ENCODE measurements at places on chromosomes 2 and 18.
A peak's percentile ranks its signal among the peaks of the same experiment; 100 is the strongest.

DNA sequence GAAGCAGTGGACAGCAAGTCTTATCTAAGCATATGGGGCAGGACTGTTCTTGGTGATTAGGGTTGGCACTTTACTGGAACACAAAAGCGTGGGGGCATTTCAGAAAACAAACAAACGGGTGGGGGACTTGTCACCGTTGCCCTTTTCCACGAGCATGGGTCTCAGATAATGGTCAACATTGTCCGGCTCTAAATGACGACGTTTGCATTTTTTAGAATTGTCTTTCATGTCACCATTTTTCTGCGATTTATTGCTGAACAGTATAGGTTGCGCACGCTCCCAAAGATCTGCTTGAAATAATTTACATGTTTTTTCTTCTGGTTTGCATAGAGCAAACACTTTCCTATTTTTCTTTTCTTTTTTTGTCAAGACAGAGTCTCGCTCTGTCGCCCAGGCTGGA, 46.6 kb upstream of the TBC1D8 start:
- no peak for DNase-seq
- H3K27ac ChIP-seq = no peak overlapping the region
- H3K27me3 ChIP-seq = peaks cover 18% of the 10 kb centered on the region
- peaks cover 3% of the 10 kb centered on the region for H3K36me3 ChIP-seq
- H3K4me1 ChIP-seq = no peaks in the 10 kb centered on the region
- no peak overlapping the region for H3K4me3 ChIP-seq

GRCh38 chr2:74618410-74619083, 29.6 kb downstream of the M1AP start:
- H3K4me3 ChIP-seq = no peak overlapping the region
- no peak overlapping the region for H3K27ac ChIP-seq
- H3K36me3 ChIP-seq = peaks cover 4% of the 10 kb centered on the region
- peaks cover 41% of the 10 kb centered on the region for H3K27me3 ChIP-seq
- H3K4me1 ChIP-seq = peaks cover 3% of the 10 kb centered on the region

- no peak overlapping the region for H3K27ac ChIP-seq
- DNase-seq = no peak
- peaks cover 6% of the 10 kb centered on the region for H3K4me1 ChIP-seq
- H3K27me3 ChIP-seq = peaks cover 39% of the 10 kb centered on the region
- H3K36me3 ChIP-seq = peaks cover 7% of the 10 kb centered on the region
Measured at GRCh38 chr2:5691221-5691984, 781 bp upstream of the SOX11 start.

DNA sequence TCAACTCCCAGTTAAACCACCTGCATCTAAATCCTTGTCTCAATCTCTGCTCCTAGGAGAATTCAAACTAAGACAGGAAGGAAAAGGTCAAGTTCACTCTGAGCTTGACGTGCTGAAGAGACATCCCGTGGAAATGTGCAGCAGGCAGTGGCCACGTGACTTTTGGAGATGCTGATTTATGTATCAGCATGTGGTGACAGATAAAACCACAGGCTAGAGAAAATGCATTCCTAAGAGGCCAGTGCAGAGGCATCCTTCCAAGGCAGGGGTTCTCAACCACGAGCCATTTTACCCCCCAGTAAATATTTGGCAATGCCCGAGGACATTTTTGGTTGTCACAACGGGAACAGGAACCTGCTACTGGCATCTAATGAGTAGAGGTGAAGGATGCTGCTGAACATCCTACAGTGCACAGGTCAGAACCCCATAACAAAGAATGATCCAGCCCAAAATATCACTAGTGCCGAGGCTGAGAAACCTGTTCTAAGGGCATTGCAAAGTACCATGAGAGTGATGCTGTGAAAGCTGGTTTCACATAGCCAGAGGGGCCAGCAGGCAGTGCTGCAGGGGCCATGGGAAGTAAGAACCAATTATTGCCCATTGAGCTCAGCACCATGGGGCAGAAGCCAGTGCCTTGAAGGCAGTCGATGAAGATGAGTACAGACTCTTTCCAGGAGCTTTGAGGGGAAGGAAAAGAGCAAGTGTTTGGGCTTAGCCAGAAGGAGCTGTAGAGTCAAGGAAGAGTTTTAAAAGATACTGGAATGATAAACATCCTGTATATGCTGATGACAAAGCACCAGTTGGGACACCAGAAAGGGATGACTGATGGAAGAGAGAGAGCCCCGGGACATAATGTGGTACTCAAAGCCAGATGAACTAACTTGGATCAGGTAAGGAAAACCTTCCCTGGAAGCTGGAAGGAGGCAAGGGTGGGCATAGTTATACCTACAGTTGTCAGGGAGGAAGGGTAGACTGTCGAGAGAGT, 174.6 kb downstream of the HAUS1 start:
- H3K4me1 ChIP-seq = peaks cover 38% of the 10 kb centered on the region
- H3K27me3 ChIP-seq = no peaks in the 10 kb centered on the region
- peak overlapping the region; percentile 39 for H3K27ac ChIP-seq
- H3K36me3 ChIP-seq = peaks cover 7% of the 10 kb centered on the region

GRCh38 chr2:17864676-17865075, 13.8 kb upstream of the KCNS3 start:
- H3K4me1 ChIP-seq = no peaks in the 10 kb centered on the region
- H3K27ac ChIP-seq = no peak overlapping the region
- H3K27me3 ChIP-seq = peaks cover 37% of the 10 kb centered on the region
- DNase-seq = no peak

GRCh38 chr2:60974652-60975051, 42.9 kb upstream of the PEX13 start:
- H3K4me3 ChIP-seq = no peak overlapping the region
- H3K36me3 ChIP-seq = peaks cover 3% of the 10 kb centered on the region

- peaks cover 19% of the 10 kb centered on the region for H3K4me1 ChIP-seq
- H3K27ac ChIP-seq = peak overlapping the region; percentile 65
- no peak for DNase-seq
- H3K36me3 ChIP-seq = peaks cover 2% of the 10 kb centered on the region
- no peaks in the 10 kb centered on the region for H3K27me3 ChIP-seq
Measured at GRCh38 chr2:55524884-55525437, 5.4 kb downstream of the CFAP36 start.

- peaks cover 4% of the 10 kb centered on the region for H3K4me1 ChIP-seq
- no peak overlapping the region for H3K27ac ChIP-seq
- no peak overlapping the region for H3K4me3 ChIP-seq
- no peak for DNase-seq
Measured at GRCh38 chr2:65314801-65315441, 87.3 kb downstream of the ACTR2 start.

DNA sequence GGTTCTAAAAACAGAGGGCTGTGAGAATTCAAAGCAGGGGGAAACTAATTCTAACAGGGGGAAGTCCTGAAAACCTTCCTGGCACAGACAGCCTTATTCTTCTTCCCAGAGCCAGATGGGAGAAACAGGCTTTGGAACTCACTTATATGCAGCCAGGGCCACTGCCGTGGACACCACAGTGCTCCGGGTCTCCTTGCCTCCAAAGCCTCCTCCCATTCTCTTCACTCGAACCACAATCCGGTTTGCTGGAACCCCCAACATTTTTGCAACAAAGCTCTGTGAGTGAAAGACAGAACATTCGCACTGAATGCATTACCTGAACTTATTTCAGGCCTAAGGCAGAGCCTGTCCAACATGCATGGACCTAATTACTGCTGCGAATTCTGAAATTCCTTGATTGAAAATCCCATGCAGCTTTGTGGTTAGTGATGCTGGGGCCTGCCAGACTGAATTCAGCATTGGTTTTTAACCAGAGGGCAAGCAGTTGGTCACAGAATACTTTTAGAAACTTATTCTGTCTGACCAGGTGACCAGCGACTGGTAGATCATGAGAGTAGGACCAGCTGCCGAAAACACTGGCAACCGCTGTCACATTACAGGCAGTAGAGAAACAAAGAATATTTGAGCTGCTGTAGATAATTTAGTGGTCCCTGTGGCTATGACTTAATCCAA, 48.6 kb downstream of the XDH start:
- H3K4me1 ChIP-seq = no peaks in the 10 kb centered on the region
- peaks cover 15% of the 10 kb centered on the region for H3K27me3 ChIP-seq
- no peak for DNase-seq
- H3K36me3 ChIP-seq = no peaks in the 10 kb centered on the region
- no peak overlapping the region for H3K4me3 ChIP-seq

- DNase-seq = no peak
- no peak overlapping the region for H3K4me3 ChIP-seq
- H3K27me3 ChIP-seq = peaks cover 34% of the 10 kb centered on the region
- no peak overlapping the region for H3K27ac ChIP-seq
- H3K4me1 ChIP-seq = peaks cover 2% of the 10 kb centered on the region
Measured at GRCh38 chr2:120567128-120567527, 168.5 kb upstream of the GLI2 start.

- H3K4me1 ChIP-seq = peaks cover 58% of the 10 kb centered on the region
- H3K27me3 ChIP-seq = no peaks in the 10 kb centered on the region
- peak overlapping the region; percentile 77 for H3K27ac ChIP-seq
- no peak overlapping the region for H3K4me3 ChIP-seq
- H3K36me3 ChIP-seq = peaks cover 9% of the 10 kb centered on the region
Measured at GRCh38 chr2:106187273-106187891, 6.7 kb downstream of the UXS1 start.

DNA sequence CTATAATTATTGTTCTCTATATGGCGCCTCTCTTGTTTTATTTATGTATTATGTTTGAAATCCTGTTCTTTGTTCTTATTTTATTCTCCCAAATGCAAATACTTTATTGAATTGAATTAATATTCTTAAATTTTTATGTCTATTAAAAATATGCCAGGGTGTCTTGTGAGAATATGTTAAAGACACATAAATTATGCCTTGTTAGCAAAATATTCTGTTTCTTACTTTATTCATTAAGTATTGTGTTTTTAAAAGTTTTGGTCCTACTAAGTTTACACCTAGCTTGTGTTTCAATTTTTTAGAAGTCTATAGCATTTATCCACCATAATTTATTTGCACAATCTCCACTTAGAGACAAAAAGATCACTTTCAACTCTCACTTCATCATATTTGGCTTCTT, 741.5 kb upstream of the SLC39A10 start:
- no peak overlapping the region for H3K4me3 ChIP-seq
- H3K36me3 ChIP-seq = no peaks in the 10 kb centered on the region
- no peaks in the 10 kb centered on the region for H3K4me1 ChIP-seq

- H3K27ac ChIP-seq = peak overlapping the region; percentile 98
- peaks cover 4% of the 10 kb centered on the region for H3K27me3 ChIP-seq
- H3K36me3 ChIP-seq = peaks cover 3% of the 10 kb centered on the region
- peaks cover 13% of the 10 kb centered on the region for H3K4me1 ChIP-seq
Measured at GRCh38 chr2:156399950-156400705, 36.1 kb upstream of the GPD2 start.

GRCh38 chr2:66583881-66584280, 149.0 kb downstream of the MEIS1 start:
- H3K27ac ChIP-seq = no peak overlapping the region
- DNase-seq = no peak
- peaks cover 18% of the 10 kb centered on the region for H3K27me3 ChIP-seq
- H3K4me1 ChIP-seq = no peaks in the 10 kb centered on the region
- no peaks in the 10 kb centered on the region for H3K36me3 ChIP-seq

- no peak for DNase-seq
- H3K4me3 ChIP-seq = no peak overlapping the region
- peaks cover 39% of the 10 kb centered on the region for H3K27me3 ChIP-seq
- H3K27ac ChIP-seq = no peak overlapping the region
- H3K4me1 ChIP-seq = peaks cover 2% of the 10 kb centered on the region
Measured at GRCh38 chr2:24008672-24009366, 1.1 kb upstream of the MFSD2B start.

DNA sequence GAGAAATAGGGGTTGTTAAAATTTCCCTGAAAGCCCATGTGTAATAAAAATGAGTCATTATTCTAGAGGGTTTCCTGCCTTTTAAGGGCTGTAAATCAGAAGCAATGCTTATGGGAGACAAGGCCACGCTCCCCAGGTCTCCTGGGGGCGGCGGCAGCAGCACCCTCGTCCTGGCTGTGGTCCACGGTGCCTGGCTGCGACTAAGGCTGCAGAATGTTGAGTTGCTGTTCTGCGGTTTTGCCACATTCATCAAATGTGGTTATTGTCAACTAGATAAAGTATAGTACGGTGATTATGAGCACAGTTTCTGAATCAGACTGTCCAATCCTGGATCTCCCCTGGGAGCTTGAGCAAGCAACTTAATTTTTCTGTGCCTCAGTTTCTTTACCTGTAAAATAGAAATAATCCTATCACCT, 11.9 kb upstream of the AGFG1 start:
- DNase-seq = peak; percentile 15
- no peaks in the 10 kb centered on the region for H3K36me3 ChIP-seq
- H3K4me3 ChIP-seq = peak overlapping the region; percentile 56
- H3K27me3 ChIP-seq = no peaks in the 10 kb centered on the region

- H3K27me3 ChIP-seq = peaks cover 55% of the 10 kb centered on the region
- no peaks in the 10 kb centered on the region for H3K4me1 ChIP-seq
- no peak overlapping the region for H3K27ac ChIP-seq
- no peak for DNase-seq
Measured at GRCh38 chr2:17813742-17814473, 2.4 kb upstream of the MSGN1 start.

GRCh38 chr2:59301466-59302402, 1060.6 kb upstream of the FANCL start:
- H3K36me3 ChIP-seq = no peaks in the 10 kb centered on the region
- no peak for DNase-seq
- H3K27me3 ChIP-seq = peaks cover 4% of the 10 kb centered on the region
- H3K27ac ChIP-seq = no peak overlapping the region
- H3K4me1 ChIP-seq = no peaks in the 10 kb centered on the region

GRCh38 chr18:21605213-21605612, 4.7 kb upstream of the ESCO1 start:
- H3K4me1 ChIP-seq = peaks cover 14% of the 10 kb centered on the region
- H3K36me3 ChIP-seq = peaks cover 5% of the 10 kb centered on the region
- no peaks in the 10 kb centered on the region for H3K27me3 ChIP-seq
- no peak for DNase-seq
- no peak overlapping the region for H3K4me3 ChIP-seq
- peak overlapping the region; percentile 29 for H3K27ac ChIP-seq

- no peaks in the 10 kb centered on the region for H3K27me3 ChIP-seq
- H3K36me3 ChIP-seq = peaks cover 5% of the 10 kb centered on the region
- no peak for DNase-seq
- no peak overlapping the region for H3K27ac ChIP-seq
- no peak overlapping the region for H3K4me3 ChIP-seq
Measured at GRCh38 chr2:135573620-135574019, 42.3 kb downstream of the R3HDM1 start.

Data from T-helper 17 cell (primary cell).